Brain microvascular endothelial cell (primary cell): ENCODE measurements at places on chromosomes 6 and 20.
A peak's percentile ranks its signal among the peaks of the same experiment; 100 is the strongest.

DNA sequence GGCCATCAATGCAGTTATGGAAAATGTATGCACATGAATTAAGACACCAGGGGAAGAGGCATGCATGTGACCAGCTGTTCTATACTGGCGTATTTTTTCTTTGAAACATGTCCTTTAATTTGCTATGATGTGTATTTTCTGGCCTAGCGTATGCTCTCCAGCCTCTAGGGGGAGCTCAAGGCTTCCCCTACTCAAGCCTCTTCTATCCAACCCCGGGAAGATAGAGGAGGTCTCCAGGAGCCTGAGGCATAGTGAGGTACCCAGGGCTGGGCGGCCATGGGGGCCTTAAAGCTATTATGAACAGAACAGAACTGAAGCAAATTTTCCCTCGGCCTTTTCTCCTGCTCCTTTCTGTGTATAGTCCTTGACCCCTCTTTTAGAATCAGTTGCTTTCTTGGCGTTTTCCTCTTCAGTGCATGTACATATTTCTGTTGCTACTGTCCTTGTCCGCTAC lies 528.9 kb downstream of the MAFB start:
- peak; percentile 32 for DNase-seq

GRCh38 chr20:62212299-62212698 lies 7.8 kb downstream of the HRH3 start:
- no peak for DNase-seq

GRCh38 chr6:113258771-113259170 lies 598.4 kb upstream of the MARCKS start:
- no peak for DNase-seq

DNA sequence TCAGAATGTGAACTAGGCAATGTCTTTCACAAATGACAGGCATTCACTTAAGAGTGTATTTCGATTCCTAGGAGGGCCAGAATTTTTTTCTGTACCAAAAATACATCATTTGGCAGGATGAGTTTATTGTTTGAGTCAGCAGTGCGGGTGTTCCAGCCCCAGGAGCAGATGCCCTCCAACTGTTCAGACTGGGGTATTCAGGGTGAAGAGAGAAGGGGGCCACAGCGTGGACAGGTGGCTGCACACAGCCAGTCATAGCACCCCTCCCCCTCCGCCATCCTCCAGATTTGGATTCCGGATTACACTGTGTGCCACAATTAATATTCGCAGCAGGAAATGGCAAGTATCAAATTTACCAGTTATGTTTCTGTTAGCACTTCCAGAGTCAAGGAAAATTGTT lies 38.6 kb downstream of the RIPOR2 start:
- no peak for DNase-seq

GRCh38 chr6:109781001-109781400 lies 89.9 kb downstream of the FIG4 start:
- DNase-seq, result no peak

- DNase-seq, result no peak
These were observed 805.1 kb downstream of the KIF16B start for GRCh38 chr20:15767999-15768741.

- peak; percentile 27 for DNase-seq
These were observed 3.5 kb downstream of the SOBP start for GRCh38 chr6:107493158-107494057.

DNA sequence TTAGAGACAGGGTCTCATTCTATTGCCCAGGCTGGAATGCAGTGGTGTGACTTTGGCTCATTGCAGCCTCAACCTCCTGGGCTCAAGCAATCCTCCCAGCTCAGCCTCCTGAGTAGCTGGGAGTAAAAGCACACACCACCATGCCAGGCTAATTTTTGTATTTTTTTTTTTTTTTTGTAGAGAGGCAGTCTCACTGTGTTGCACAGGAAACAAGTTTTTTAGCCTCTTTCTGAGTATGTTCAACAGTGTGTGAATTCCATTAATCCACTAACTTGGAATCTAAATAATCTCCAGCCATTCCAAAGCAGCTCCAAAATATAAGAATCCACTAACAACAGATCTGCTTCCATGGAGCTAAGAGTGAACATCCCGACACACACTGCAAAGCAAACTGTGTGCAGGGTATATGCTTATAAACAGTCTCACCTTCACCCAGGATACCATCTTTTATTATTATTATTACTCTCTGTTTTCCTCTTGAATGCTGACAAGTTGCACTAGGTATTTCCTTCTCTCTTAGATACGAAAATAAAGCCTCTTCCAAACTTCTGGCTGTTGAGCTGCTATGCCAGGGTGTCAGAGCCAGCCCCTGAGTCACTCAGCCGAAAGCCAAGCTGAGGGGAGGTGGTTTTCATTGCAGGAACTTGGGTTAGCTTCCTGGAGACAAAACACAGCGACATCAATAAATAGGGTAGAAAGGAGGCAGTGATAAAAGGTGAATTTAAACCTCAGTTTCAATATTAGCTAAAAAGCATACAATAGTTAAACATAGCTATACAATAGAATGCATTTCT lies 264.9 kb downstream of the HIVEP2 start:
- DNase-seq, result no peak

- peak; percentile 5 for DNase-seq
These were observed at the start of gene ANKRD6 for GRCh38 chr6:89432875-89433251. Gene ANKRD6 (plus strand): TSS chr6:89433152. CDS start chr6:89566977, 133,825 bp downstream.

- DNase-seq, result no peak
These were observed at the start of gene SLC32A1 for GRCh38 chr20:38723848-38724625. Gene SLC32A1 (plus strand): TSS chr20:38724486. CDS start chr20:38724725, 239 bp downstream.

GRCh38 chr20:55437798-55438415 lies 567.4 kb downstream of the CBLN4 start:
- no peak for DNase-seq

DNA sequence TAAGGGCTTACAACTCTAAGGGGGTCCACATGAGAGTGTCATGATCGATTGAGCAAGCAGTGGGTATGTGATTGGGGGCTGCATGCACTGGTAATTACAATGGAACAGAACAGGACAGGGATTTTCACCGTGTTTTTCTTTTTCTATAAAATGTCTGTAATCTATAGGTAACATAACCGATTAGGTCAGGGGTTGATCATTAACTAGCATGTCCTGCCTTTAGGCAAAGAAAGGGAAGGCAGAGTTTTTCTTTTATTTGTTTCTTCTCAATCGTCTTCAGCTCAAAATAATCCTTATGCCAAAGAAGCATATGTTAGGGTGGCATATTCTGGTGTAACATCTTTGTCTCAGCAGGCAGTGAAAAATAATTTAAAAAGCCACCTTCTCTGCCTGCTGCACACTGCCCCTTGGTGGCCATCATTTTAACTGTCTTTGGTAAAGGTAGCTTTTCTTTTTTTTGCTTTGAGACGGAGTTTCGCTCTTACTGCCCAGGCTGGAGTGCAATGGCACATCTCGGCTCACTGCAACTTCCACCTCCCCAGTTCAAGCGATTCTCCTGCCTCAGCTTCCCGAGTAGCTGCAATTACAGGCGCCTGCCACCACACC lies 9.7 kb upstream of the CEP43 start:
- DNase-seq, result no peak

DNA sequence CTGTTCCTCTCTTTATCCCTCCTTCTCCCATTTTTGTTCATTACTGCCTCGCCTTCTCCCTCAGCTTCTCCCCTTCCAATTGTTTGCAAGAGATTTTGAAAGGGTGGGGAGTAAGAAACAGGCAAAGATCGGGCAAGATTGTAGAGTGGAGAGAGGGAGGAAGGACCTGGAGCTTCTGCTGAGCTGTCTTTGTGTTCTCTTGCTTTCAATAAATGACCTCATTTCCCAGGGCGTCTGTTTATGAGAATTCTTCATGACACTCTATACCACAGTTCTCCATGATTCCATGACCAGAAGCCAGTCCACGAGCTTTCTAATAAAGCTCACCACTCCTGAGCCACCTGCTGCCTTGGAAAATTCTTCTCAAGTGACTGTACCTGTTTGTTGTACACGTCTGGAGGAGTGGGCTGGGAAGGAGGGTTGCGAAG lies 50.0 kb upstream of the PLEKHG1 start:
- no peak for DNase-seq

GRCh38 chr20:34753706-34754461 lies 49.7 kb downstream of the TP53INP2 start:
- DNase-seq, result no peak

- DNase-seq, result no peak
These were observed 15.6 kb downstream of the CHRNA4 start for GRCh38 chr20:63345328-63346100.

DNA sequence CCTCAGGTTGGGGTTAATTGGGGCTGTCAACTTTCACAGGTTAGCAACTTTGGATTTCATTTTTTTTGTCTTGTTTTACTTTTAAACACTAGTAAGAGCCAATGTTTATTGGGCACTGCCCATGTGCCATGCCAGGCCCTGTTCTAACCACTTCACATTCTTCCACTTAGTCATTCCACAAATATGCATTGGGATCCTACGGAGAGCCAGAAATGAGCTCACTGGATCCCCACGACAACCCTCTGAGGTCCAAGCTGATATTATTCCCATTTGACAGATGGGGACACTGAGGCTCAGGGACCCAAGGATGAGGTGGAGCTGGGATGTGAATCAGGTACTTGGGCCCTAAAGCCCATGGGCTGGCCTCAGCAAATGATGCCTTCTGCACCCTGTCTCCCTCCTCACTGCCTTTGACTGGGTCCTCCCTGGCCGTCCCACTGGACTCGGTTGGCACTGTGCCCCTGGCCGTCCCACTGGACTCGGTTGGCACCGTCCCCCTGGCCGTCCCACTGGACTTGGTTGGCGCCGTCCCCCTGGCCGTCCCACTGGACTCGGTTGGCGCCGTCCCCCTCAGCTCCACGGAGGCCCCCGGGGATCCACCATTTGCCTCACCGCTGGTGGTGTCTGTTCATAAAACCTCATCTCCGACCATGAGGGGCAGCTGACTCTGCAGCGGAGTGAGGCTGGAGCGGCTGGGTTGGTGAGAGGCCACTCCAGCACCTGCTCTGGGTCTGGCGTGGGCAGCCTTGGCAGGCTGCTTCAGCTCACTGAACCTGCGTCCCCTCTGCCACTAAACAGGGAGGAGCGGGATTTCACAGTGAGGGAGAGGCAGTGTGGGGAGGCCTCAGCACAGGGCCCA lies 4.8 kb upstream of the PMEPA1 start:
- peak; percentile 32 for DNase-seq

GRCh38 chr6:9083108-9083507 lies 647.8 kb upstream of the SLC35B3 start:
- DNase-seq, result no peak

DNA sequence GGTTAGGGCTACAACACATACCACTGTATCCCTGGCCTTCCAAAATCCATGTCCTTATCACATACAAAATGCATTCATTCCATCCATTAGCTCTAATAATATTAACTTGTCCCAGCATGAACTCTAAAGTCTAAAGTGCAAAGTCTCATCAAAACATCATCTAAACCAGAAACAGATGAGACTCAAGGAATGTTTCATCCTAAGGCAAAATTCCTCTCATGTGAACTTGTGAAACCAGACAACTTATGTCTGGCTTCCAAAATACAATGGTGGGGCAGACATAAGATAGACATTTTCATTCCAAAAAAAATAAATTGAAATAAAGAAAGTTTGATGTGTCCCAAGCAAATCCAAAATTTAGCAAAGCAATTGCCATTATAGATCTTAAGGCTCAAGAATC lies 257.4 kb downstream of the HTR1B start:
- DNase-seq, result no peak

DNA sequence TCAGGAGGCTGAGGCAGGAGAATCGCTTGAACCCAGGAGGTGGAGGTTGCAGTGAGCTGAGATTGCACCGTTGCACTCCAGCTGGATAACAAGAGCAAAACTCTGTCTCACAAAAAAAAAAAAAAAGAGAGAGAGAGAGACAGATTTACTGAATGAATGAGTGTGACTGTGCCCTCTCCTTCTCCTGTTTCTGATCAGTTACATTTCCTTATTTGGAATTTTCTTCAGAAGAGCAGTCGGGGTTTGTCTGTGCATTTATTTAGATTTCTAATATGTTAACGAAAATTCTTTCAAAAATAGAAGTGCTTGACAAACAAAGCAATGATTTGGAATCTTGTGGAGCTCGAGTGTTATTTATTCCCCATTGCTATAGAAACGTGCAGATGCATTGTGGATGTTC lies 6.4 kb upstream of the LRRN4 start:
- DNase-seq, result no peak

- DNase-seq, result peak; percentile 84
These were observed 1.5 kb upstream of the GGT7 start for GRCh38 chr20:34874094-34874654.

DNA sequence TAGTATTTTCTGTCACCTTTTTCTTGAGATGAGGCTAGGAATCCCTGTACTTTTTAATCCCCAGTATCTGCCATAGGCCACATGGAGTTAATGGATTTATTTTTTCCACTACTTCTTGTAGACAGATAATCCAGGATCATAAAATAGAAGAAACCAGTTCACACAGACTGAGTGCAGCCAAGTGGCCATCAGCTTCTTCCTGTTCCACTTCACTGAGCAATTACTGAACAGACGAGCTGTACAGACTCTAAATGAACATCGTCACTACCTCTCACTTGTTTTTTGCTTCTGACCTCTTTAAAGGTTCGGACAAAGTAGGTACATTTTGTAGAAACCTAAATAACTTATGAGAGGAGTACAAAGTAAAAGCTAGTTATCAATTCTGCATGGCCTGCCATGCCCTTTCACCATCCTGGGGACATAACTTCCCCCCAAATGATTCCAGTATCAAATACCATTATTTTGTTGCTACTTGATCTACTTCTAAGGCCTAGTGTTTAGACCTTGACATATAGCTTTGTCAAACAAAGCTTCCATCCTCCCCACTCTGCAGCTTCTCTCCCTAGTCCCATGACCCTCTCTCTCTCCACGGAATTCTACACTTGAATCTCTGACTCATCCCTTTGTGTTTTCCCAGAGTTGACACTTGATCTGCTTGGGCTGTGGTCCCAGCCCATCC lies 34.4 kb upstream of the ARHGAP18 start:
- peak; percentile 85 for DNase-seq

DNA sequence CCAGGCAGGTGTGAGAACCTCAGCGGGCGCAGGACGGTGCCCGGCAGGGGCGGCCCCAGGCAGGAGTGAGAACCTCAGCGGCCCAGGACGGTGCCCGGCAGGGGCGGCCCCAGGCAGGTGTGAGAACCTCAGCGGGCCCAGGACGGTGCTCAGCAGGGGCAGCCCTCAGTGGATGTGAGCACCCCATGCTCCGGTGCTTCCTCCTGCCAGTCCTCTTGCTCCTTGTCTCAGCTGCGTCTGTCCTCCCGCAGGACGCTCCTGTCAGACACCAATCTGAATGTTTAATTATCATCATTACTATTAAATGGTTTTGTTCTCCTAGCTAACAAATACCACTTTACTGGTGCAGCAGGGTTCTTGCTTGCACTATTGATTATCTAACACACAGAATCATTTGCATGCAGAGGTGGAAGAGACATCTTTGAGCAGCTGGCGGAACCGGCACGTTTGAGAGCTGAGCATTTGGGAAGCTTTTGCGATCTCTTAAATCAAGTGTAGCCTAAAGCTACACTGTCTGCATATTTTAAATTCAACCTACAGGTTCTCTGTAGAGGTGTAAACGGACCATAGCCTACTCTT lies 39.4 kb upstream of the DACT2 start:
- DNase-seq, result no peak

DNA sequence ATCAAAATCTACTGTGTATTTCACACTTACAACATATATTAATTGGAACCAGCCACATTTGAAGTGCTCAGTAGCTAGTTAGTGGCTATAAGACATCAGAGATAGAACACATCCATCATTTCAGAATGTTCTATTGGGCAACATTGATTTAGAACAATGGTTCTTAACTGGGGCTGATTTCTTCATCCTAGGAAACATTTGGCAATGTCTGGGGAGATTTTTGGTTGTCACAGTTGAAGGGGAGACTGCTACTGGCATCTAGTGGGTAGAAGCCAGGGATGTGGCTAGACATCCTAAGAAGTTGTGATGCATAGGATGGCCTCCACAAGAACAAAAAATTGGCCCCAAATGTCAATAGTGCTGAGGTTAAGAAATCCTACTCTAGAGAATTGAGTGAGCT lies 132.5 kb downstream of the OLIG3 start:
- DNase-seq, result no peak

GRCh38 chr6:108648191-108648590 lies 87.5 kb downstream of the FOXO3 start:
- DNase-seq, result no peak
